Esophagus squamous epithelium (tissue), 5 donors: ENCODE measurements at places on chromosomes 3 and 15. TPM values are rescaled to one million over a fixed set of nuclear protein-coding genes. Genes with fewer than 3 reads are reported as not detected.

DNA sequence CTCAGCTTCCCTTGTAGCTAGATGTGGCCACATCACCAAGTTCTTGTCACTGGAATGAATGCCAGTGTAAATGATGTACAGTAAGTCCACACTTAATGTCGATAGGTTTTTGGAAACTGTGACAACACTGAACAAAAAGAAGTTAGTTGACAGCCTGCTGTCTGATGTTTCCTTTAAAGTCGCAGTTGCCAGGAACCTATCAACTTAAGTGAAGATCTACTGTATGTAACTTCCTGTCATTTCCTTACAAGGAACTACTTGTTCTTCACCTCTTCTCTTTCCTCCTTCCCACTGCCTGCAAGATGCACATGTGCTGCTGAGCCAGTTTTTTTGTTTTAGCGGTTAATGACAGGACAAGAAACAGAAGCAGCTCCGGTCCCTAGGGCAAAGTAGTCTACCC lies 44.6 kb downstream of the HDGFL3 start:
- no peak for DNase-seq

GRCh38 chr15:31474059-31474868 lies 147.6 kb downstream of the KLF13 start:
- no peak for DNase-seq

- DNase-seq = no peak
Measured at GRCh38 chr3:69353088-69353478, 32.8 kb downstream of the FRMD4B start.

DNA sequence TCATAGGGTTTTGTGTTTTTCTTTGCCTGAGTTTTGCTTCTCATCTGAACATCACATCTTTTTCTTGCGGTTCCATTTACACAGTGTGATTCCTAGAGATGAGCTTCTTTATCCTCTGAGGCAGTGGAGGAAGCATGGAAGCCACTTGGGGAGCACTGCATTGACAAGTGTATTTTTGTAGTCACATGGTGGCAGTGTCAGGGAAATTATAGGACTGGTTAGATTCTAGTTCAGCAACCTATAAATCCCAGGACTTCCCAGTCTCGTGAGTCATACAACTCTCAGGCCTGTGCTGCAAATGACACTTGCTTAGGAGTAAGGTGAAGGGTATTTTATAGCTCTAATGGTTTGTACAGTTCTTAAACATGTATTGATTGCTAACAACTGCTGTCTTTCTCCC lies 58.4 kb downstream of the RBM6 start:
- DNase-seq = no peak

DNA sequence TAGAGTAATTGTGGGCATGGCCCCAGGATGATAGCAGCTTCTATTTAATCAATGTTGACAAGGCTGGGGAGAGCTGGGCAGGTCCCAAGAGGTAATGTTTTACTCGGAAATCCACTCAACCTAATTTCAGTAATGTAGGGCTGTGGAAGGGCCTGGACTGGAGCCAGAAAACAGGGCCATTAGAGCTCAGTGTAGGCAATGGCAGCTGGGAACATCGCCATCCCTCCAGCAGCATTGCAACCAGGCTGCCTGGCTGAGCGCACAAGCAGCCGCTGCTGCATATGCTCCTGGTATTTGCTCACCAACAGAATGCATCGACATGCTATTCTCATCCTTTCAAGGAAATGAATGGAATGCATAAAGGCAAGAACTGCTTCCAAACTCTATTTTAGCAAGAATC lies 90.0 kb downstream of the GAP43 start:
- DNase-seq = no peak

Gene RTP1
- total RNA-seq = not detected

Gene DOCK3
- 1.7 TPM for total RNA-seq

Gene TGM5
- total RNA-seq = 11.5 TPM
